CD4-positive, alpha-beta T cell (primary cell): ENCODE measurements at places on chromosomes 4 and X.

- DNase-seq, result no peak
Measured at GRCh38 chr4:42452823-42453222, 55.5 kb downstream of the SHISA3 start.

DNA sequence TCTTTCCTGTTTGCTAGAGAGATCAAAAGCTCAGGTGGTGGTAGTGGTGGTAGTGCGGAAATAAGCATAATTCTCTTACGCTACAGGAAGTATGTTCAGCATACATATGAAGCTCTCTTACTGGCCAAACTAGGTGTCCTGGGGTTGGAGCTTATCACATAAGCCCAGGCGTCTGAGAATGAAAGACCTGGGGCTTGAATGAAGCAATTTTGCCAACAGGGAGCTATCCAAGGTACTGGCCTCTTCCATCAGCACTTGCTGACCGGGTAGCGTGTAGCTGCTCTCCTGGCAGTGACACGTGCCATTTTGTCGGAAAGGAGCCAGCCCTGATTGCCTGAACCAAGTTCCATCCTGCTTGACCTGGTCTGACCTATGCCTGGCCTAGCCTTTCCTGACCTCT is 65.9 kb upstream of the HPF1 start:
- no peak for DNase-seq

DNA sequence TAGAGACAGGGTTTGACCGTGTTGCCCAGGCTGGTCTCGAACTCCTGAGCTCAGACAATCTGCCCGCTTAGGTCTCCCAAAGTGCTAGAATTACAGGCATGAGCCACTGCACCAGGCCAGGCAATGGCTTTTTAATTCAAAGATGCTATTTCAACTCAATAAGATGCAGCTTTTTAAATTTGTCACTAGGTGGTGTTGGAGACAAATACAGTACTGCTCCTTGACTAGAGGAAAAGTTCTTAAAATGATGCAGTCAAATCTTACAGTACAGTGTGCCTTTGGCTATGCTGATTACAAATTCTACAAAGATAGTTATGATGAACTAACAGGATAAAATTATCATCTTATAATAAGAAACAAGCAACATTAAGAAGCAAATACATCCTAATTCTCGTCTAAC is 441.1 kb downstream of the KCNIP4 start:
- DNase-seq, result no peak

GRCh38 chrX:50622751-50623150 is 152.1 kb upstream of the DGKK start:
- no peak for DNase-seq

GRCh38 chr4:10079256-10079655 is 37.3 kb downstream of the WDR1 start:
- no peak for DNase-seq

DNA sequence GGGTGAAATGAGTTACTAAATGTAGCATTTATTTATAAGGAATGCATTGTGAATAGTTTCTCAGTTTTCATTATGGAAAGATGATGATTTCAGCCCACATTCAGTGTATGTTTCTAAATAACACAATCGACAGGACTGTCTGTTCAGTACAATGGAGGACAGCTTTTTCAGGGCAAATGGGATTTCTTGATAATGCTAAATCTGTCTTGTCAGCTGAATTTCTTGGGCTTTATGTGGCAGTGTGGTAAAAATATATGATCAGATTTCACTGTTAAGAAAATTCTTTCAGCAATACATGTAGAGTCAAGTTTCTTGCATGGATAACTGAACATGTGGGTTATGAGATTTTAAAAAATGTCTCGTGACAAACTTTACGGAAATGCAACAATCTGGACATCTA is 150.8 kb downstream of the NPNT start:
- DNase-seq, result no peak

DNA sequence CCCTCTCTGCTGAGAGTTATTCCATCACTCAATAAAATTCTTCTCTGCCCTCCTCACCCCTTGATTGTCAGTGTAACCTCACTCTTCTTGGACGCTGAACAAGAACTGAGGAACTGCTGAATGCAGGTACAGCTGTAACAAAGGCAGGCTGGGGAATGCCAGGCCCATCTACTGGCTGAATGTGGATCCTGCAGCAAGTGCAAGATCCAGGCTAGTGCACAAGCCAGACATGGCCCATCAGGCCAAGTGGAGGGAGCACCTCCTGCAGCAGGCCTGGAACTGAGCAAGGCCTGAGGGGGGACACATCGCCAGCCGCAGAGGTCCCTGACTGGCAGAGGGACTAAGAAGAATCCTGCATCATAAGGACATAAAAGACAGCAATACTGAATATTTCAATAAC is 411.8 kb upstream of the PCDH10 start:
- no peak for DNase-seq

DNA sequence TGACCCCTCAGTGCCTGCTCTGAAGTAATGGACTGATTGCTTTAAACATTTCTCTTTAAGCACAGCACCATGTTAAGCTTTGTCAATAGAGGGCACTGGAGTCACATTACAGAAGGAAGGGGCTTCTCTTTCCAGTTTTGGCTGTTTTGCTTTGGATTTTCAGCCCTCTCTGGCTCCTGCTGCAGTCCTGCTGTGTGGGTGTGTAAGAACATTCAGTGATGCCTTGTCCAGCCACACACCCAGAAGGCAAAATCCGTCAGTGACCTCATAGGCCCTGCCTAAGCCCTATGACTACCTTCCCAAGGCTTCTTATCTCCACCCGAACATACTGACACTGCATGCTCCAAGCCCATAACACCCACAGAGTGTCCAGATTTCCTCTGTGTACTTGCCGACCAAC is 215.3 kb upstream of the CTSO start:
- no peak for DNase-seq

DNA sequence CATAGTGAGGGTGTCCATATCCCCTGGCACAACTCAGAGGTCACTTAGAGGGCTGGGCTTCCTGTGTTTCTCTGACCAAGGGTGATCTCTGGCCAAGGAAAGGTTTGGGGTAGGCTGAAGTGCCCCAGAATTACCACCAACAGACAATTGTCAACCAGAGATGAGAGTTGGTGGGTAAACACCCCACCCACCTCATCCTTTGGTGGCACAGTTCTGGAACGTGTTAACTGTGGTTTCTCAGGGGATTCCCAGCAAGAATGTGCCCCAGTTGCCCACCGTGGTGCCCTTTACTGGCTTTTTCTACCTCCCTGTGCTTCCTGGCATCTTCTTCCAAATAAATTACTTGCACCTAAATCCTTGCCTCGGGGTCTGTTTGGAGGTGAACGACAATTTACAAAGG is 17.1 kb downstream of the GRPR start:
- no peak for DNase-seq

DNA sequence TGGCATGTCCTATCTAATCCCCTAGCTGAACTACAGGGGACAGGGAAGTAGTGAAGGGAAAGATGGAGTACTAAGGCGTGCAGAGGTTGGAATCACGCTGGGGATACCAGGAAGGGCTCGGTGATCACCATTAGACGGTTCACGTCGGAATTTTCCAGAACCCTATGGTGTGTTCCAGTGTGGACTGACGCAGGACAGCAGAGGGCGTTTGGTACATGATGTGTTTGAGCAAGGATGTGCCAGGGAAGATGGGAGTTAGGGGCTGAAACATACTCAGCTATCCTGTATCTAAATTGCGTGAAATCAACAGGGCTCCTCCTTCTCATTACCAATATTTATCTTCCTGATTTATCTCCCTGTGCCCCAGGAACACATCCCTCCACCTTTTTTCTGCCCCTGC is 33.7 kb downstream of the PRPS2 start:
- no peak for DNase-seq

DNA sequence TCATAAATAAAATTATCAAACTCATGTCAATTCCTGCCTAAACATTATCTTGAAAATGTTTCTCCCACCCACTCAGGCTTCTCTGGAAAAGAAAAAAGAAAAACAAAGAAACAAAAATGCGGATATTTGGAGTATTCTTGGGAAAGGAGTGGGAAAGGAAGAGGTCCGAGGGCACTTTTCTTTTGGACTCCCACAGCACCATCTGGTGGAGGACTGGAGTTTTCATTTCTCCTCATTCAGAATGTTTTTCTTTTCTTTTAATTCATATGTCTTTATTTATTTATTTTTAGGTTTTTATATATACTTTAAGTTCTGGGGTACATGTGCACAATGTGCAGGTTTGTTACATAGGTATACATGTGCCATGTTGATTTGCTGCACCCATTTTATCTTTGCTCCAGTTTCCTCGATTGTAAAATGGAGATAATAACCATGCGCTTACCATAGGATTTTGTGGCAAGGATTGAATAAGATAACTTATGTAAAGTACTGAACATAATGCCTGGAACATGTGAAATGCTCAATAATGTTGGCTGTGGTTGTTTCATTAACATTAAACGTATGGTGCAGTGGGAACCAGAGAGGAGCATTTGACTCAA is 8.0 kb upstream of the KCNE5 start:
- DNase-seq, result no peak
